ENCODE measurements at places on chromosomes 2 and 18. TPM values are rescaled to one million over a fixed set of nuclear protein-coding genes. Genes with fewer than 3 reads are reported as not detected.

The FEV gene
- polyA plus RNA-seq, result not detected

The ARL6IP6 gene
- polyA plus RNA-seq, result 5.2 TPM

The PXDN gene
- polyA plus RNA-seq, result 4.1 TPM

The FBXO48 gene
- 4.3 TPM for polyA plus RNA-seq

The DQX1 gene
- 0.19 TPM for polyA plus RNA-seq

The CYP27C1 gene
- polyA plus RNA-seq, result 0.01 TPM

The CFC1 gene
- polyA plus RNA-seq, result not detected

The BIRC6 gene
- 20.9 TPM for polyA plus RNA-seq

GRCh38 chr2:43387092-43388062 is 161.0 kb upstream of the ZFP36L2 start:
- H3K27me3 ChIP-seq, result no peaks in the 10 kb centered on the region
- no peak for DNase-seq
- no peaks in the 10 kb centered on the region for H3K36me3 ChIP-seq
- H3K4me3 ChIP-seq, result no peak overlapping the region
- H3K27ac ChIP-seq, result peak overlapping the region; percentile 57

DNA sequence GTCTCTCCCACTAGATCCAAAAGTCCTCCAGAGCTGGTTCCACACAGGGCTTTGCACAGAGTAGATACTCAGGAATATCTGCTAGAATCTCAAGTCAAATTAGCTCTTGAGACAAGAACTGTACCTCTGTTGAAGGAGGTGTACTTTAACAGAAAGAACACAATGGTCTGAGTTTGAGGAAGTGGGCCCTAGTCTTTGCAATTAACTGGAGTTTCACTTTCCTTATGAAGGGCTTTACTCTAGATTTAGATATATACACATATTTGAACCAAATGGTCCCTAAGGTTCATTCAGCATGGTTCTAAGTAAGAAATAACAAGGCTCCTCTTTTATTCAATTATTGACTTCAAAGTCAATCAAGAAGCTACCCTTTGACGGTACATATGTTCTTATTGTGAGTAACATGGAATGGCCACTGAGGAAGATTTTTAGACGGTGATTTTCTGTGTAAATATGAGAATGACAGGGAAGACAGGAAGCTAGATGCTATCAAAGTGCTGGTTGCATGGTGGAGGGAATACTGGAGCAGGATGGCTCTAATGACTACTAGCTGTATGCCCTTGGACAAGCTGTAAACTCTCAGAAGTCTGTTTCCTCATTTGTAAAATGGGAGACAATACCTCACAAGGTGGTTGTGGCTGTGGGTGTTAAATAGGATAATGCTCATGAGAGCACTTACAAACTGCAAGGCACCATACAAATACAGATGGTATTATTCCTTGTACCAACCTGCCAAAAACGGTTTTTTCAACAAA is 73.5 kb upstream of the SERTAD2 start:
- peaks cover 15% of the 10 kb centered on the region for H3K4me1 ChIP-seq
- no peak overlapping the region for H3K27ac ChIP-seq
- no peak for DNase-seq
- no peaks in the 10 kb centered on the region for H3K36me3 ChIP-seq

- H3K4me1 ChIP-seq, result no peaks in the 10 kb centered on the region
- H3K27me3 ChIP-seq, result peaks cover 31% of the 10 kb centered on the region
- no peak overlapping the region for H3K4me3 ChIP-seq
- H3K27ac ChIP-seq, result no peak overlapping the region
- no peaks in the 10 kb centered on the region for H3K36me3 ChIP-seq
- no peak for DNase-seq
Measured at GRCh38 chr18:31102941-31103340, 720 bp upstream of the DSC2 start.

GRCh38 chr2:112794131-112794733 is 9.9 kb upstream of the IL1A start:
- no peak overlapping the region for H3K4me3 ChIP-seq
- no peak for DNase-seq

- no peak for DNase-seq
- H3K27me3 ChIP-seq, result no peaks in the 10 kb centered on the region
- H3K4me3 ChIP-seq, result no peak overlapping the region
- no peaks in the 10 kb centered on the region for H3K4me1 ChIP-seq
- H3K36me3 ChIP-seq, result no peaks in the 10 kb centered on the region
Measured at GRCh38 chr2:156739301-156739700, 303.1 kb downstream of the GPD2 start.

- H3K4me3 ChIP-seq, result peak overlapping the region; percentile 26
- H3K4me1 ChIP-seq, result no peaks in the 10 kb centered on the region
- H3K36me3 ChIP-seq, result no peaks in the 10 kb centered on the region
- no peaks in the 10 kb centered on the region for H3K27me3 ChIP-seq
Measured at GRCh38 chr2:168819050-168819715, 16.7 kb downstream of the NOSTRIN start.

DNA sequence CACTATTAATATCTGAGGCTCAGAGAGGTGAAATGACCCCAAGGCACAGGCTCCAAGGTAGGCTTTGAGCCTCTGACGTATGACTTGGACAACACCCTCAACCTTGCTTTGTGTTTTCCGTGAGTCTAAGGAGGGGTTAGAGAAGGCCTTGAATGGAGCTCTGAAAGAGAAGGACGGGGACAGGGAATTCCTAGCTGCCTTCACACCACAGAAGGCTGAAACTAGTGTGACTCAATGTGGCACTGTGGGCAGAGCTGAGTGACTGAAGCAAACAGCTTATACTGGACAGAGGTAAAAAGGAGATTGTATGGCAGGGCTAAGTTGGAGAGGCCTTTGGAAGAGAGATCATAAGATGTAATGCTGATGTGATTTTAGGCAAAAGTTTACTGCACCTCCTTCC is 3.5 kb upstream of the NCK2 start:
- H3K4me3 ChIP-seq, result no peak overlapping the region
- no peaks in the 10 kb centered on the region for H3K27me3 ChIP-seq
- no peak overlapping the region for H3K27ac ChIP-seq
- no peak for DNase-seq

DNA sequence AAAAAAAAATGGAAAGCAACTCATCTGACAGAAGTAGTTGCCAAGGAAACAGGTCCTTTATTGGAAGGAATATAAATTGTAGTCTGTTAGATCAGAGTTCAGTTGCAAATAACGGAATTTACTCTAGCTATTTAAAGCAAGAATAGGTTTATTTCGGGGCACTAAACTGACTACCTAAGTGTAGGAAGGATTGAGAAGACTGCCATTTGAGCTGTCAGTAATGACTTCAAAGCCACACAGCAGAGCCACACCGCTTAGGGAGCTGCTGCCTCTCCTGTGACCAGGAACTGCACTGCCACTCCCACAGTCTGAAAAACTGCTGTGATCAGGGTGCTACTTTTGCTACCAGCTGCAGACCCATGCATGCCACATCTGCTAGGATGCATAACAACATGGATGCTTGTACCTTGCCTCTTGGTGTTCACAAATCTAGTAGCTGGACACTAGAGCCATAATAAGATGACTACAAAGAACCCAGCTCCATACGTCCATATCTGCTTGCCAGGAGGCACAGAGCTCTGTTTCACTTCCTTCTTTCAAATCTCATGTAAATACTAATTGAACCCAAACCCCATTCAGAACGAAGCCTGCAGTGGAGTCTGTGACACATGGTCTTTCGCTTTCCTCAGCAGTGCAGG is 2.2 kb downstream of the DSG2 start:
- H3K4me1 ChIP-seq, result peaks cover 8% of the 10 kb centered on the region
- H3K27ac ChIP-seq, result no peak overlapping the region
- no peak for DNase-seq
- peaks cover 37% of the 10 kb centered on the region for H3K27me3 ChIP-seq

DNA sequence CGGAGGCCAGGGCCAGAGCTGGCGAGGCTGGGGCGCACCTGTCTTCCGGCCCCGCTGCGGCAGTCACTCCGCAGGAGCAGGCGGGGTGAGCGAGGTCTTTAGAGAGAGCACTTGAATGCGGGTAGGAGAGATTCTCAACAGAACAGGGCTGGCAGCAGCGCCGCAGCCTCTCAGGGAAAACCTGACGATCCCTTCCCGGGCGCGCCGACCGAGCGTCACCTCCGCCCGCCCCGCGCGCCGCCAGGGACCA is 526 bp downstream of the PRKRA start:
- peaks cover 35% of the 10 kb centered on the region for H3K4me1 ChIP-seq
- peaks cover 2% of the 10 kb centered on the region for H3K27me3 ChIP-seq
- peak overlapping the region; percentile 97 for H3K4me3 ChIP-seq
- peaks cover 4% of the 10 kb centered on the region for H3K36me3 ChIP-seq
- no peak for DNase-seq

GRCh38 chr2:39413063-39413737 is 23.9 kb downstream of the MAP4K3 start:
- no peaks in the 10 kb centered on the region for H3K36me3 ChIP-seq
- DNase-seq, result no peak
- peak overlapping the region; percentile 69 for H3K27ac ChIP-seq

GRCh38 chr2:72889991-72890390 is 2.8 kb downstream of the SPR start:
- H3K4me3 ChIP-seq, result no peak overlapping the region
- no peak for DNase-seq
- no peaks in the 10 kb centered on the region for H3K36me3 ChIP-seq
- H3K27me3 ChIP-seq, result peaks cover 2% of the 10 kb centered on the region
- H3K27ac ChIP-seq, result no peak overlapping the region
- peaks cover 22% of the 10 kb centered on the region for H3K4me1 ChIP-seq

- DNase-seq, result no peak
- no peak overlapping the region for H3K27ac ChIP-seq
- no peaks in the 10 kb centered on the region for H3K27me3 ChIP-seq
- H3K4me1 ChIP-seq, result no peaks in the 10 kb centered on the region
- H3K4me3 ChIP-seq, result no peak overlapping the region
Measured at GRCh38 chr2:15886231-15886630, 54.1 kb upstream of the MYCN start.

DNA sequence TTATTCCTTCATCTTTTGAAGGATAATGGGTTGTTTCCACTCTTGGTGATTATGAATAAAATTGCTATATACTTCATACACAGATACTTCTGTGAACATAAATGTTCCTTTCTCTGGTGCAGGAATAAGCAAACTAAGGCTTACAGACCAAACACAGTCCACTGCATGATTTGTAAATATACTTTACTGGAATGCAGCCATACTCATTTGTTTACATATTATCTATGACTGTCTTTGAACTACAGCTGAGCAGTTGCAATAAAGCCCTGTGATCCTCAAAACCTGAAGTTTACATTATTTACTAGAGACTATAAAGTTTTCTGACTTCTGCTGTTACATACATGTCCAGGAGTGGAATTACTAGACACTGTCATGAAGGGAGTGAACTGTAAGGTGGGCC is 381.0 kb upstream of the CNTNAP5 start:
- H3K27me3 ChIP-seq, result no peaks in the 10 kb centered on the region
- DNase-seq, result no peak
- no peaks in the 10 kb centered on the region for H3K4me1 ChIP-seq
- H3K36me3 ChIP-seq, result no peaks in the 10 kb centered on the region

GRCh38 chr2:176766005-176766404 is 446.6 kb upstream of the HNRNPA3 start:
- H3K36me3 ChIP-seq, result no peaks in the 10 kb centered on the region
- DNase-seq, result no peak
- H3K4me3 ChIP-seq, result no peak overlapping the region
- H3K27me3 ChIP-seq, result no peaks in the 10 kb centered on the region

GRCh38 chr18:71304856-71305255 is 1016.0 kb downstream of the SOCS6 start:
- H3K27ac ChIP-seq, result no peak overlapping the region
- no peak for DNase-seq
- no peaks in the 10 kb centered on the region for H3K4me1 ChIP-seq

DNA sequence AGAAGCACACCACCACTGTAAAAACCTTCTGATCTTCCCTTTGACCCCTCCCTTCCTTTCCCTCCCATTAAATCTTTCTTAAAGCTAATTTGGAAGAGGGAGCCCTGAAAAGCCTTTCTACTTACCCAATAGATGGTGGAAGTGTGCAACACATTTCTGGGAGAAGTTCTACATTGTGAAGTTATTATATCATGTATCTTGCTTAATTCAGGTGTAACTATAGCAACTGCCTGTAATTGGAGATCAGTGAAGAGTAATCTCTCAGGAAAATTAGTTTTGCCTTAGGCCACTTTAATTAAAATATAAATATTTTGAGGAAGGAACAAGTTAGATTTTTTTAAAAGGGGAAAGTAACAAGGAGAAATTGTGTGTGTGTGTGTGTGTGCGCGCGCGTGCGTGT is 266.0 kb downstream of the SH3BP4 start:
- H3K27ac ChIP-seq, result no peak overlapping the region
- H3K27me3 ChIP-seq, result peaks cover 6% of the 10 kb centered on the region
- H3K4me3 ChIP-seq, result no peak overlapping the region
- H3K4me1 ChIP-seq, result no peaks in the 10 kb centered on the region
- no peaks in the 10 kb centered on the region for H3K36me3 ChIP-seq

DNA sequence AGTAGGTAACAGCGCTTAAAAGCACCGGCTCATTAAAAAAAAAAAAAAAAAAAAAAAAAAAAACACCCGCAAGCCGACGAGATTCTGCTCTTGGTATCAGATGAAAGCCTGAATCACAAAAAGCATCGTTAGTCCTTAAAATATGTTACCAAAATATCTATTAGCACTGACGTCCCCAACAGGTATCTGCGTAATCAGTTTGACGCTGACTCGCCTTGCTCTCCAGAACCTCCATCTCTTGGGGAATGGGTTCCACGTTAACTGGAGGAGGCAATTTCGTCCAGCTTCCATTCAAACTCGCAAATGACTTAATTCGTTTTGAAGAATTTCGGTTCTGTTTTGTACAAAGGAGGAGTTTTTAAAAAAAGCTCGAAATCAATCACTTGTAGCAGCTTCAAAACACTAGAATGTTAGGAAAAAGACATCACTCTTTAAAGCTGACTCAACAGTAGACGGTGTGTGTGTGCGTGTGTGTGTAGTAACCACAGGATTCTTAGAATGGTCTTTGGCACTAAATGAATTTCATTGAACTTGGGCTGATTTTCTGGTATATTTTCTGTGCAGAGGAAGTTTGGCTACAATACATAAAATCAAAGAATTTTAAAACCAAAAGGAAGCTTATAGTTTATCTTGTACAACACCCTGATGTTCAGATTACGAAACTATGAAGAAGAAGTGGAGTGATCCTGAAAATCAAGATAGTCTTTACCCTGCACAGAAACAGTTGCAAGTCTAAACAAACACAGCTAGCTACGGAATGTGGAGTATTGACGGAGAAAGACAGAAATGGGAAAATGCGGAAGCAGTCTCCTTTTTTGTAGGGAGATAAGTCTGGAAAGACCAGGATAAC is 1.1 kb upstream of the PGAP1 start:
- no peak for DNase-seq
- no peaks in the 10 kb centered on the region for H3K36me3 ChIP-seq
- no peaks in the 10 kb centered on the region for H3K27me3 ChIP-seq
- peak overlapping the region; percentile 78 for H3K27ac ChIP-seq
